ENCODE measurements at places on chromosomes 3 and 15. TPM values are rescaled to one million over a fixed set of nuclear protein-coding genes. Genes with fewer than 3 reads are reported as not detected.

PCOLCE2 gene
- 6.7 TPM for total RNA-seq

LRRIQ4 gene
- under 0.01 TPM for total RNA-seq

SLC2A2 gene
- not detected for total RNA-seq

GRCh38 chr3:162487138-162487537 is 990.5 kb downstream of the OTOL1 start:
- no peak for DNase-seq

GRCh38 chr3:72679540-72680198 is 168.6 kb downstream of the SHQ1 start:
- DNase-seq = peak; percentile 7

DNA sequence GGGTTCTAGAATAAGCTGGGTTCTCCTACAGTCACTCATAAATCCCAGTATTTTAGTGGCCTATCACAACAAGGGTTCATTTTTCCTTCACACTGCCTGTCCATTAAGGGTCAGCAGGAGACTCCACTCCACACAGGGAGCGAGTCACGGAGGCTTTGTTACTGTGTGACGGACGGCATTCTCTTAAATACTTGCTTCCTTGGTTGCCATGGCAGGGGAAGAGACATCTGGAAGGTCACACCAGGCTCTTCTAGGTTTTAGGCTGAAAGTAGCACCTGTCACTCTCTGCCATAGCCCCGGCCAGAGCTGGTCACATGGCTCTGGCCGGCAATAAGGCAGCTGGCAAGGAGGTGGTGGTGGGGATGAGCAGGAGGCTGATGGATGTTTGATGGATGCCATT is 89.4 kb upstream of the ANKRD34C start:
- no peak for DNase-seq

- peak; percentile 19 for DNase-seq
Measured at GRCh38 chr3:174436367-174436766, 422.8 kb upstream of the NAALADL2 start.

DNA sequence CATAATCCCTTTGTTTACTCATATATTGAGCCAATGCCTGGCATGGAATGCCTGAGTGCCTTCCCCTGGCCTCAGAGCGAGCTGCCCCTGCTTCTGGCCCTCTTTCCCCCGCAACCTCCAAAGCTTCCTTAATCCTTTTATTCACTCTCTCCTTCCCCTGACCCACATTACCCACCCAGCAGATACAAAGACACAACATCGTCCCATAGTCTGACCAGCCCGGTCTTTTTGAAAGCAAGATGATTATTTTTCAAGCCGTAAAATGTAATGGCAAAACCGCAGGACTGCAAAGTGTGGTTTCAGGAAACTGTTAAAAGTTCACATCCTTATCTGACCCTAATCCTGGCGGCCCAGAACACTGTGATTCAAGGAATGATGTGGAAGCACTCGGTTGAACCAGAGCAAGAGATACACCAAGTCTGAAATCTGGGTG is 78.4 kb upstream of the LRTM1 start:
- peak; percentile 68 for DNase-seq

DNA sequence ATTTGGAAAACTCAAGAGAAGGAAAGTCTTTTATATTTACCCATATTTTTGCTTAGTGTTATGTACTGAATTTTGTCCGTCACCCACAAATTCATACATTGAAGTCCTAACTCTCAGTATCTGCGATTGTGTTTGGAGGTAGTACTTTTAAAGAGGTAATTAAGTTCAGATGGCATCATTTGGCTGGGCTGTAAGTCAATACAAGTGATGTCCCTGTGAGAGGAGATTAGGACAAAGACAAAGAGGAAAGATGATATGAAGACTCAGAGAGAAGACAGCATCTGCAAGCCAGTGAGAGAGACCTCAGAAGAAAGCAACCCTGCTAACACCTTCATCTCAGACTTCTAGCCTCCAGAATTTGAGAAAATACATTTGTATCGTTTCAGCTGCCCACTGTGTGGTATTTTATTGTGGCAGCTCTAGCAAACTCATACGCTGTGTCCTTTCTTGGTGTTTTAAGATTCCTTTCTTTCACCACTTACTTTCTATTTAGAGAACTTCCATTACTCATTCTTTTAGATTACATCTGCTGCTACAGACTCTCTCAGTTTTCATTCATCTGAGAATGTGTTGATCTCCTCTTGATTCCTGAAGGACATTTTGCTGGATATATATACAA is 17.0 kb downstream of the LRCH3 start:
- DNase-seq = peak; percentile 62

DNA sequence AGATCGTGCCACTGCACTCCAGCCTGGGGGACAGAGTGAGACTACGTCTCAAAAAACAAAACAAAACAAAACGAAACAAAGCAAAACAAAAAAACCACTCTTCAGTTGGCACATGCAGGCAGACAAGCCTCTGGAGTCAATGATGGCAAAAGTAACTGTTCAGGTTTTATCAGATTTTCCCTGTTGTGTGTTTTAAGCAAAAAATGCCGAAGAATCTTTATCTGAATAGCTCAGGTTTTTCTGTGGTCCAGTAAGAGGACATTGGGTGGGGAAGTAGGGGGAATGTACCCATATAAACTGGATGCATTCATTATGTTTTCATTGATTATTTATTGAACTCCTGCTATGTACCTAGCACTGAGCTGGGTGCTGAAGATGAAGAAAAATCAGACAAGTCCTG is 20.8 kb upstream of the BCL2A1 start:
- DNase-seq = no peak

DNA sequence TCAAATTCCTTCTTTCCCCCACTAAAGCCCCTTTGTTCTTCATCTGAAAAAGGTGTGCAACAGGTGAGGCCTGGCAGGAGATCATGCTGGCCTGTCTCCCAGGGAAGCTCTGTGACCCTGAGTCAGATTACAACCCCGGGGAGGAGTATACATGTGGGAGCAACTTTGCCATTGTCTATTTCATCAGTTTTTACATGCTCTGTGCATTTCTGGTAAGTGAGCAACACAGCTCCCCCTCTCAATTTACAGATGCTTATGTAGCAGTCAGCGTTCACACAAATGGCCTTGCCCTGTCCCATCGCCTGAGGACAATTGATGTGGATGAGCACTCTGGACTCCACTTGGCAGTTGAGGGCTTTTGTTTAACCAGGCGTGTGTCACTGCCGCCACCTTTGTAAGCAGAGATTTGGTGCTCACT is 70.4 kb downstream of the CHDH start:
- DNase-seq = no peak

DNA sequence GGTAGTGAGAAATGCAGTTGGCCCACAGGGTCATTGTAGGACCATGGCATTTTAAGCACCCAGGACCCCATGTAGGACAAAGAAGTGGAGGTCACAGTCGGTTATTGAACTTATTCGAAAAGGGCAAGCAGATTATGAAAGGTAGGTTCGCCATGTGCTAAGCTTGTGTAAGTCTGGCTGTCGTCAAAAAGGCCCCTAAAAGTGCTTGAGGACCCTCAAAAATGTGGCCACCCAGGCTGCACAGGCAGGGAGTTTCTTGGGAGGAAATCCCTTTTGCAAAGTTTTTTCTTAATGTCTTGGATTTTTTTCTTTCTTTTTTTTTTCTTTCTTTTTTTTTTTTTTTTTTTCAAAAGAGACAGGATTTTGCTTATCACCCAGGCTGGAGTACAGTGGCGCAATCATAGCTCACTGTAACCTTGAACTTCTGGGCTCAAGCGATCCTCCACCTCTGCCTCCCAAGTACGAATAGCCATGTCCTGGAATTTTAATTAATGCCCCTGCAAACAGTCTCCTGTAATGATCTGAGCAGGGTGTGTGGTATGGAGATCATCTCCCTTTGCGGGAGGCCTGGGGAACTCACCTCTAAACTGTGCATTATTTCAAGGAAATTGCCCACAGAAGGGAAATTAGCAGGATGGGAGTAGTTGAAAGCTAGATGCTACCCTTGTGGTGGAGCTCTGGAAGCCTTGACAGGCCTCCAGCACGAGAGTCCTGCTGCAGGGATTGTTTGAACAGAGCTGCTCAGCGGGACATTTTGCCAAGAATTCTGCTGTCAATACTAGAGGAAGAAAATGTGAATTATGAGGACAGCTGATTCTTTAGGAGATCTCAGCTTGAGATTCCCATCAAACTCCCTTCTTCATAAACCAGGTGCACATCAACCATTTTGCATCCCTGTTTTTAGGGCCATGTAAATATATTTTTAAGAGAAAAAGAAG is 28.4 kb downstream of the THSD4 start:
- no peak for DNase-seq

DNA sequence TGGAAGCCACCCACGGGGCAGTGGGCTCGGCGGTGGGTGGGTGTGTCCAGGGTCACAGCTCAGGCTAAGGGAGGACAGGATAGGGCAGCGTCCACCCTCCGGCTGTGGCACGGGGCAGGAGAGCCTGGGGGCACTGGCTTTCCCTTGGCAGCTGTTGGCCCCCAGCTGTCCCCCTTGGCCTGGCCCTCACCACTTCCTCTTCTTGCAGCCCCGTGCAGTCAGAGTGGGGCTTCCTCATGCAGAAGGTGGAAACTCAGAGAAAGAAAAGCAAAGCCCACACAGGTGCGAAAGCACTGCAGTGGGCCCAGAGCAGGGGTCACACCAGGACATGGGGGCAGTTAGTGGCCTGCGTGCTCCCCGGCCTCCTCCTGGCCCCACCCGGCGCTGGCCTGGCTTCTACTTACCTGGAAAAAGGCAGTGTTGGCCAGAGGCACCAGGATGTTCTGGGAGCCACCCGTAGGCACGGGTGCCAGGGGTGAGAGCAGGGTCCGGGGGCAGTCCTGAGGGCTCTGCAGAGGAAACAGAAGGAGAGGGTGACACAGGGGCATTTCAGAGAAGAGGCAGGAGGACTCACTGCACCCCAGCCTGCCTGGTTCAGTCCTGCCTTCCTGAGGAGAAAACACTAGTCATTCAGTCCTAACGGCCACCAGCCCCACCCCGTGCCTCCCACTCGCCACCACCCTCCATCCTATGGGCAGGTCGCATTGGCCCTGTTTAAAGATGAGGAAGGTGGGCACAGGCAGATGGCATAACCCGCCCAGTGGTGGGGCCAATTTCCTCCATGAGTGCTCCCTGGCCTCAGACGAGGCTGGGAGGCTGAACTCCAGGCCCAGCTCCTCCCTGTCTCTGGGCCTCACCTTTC is 28.3 kb downstream of the PLXND1 start:
- DNase-seq = no peak

DNA sequence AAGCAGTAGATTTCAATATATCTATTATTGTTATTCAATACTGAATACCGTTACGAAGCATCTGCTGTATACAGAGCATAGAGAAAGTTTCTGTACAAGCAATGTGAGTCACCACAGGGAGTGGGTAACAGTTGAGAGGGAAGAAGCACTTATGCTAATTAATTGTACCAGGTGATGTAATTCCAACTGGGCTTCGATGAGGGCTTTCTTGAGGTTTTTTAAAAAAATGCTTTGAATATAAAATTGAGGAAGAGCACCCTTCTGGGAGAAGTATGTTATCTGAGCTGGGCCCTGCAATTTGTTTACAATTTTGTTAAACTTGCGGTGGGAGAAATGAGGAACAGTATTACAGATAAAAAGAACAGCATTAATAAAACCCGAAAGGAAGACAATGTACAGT is 197.9 kb downstream of the TPRG1 start:
- DNase-seq = no peak

DNA sequence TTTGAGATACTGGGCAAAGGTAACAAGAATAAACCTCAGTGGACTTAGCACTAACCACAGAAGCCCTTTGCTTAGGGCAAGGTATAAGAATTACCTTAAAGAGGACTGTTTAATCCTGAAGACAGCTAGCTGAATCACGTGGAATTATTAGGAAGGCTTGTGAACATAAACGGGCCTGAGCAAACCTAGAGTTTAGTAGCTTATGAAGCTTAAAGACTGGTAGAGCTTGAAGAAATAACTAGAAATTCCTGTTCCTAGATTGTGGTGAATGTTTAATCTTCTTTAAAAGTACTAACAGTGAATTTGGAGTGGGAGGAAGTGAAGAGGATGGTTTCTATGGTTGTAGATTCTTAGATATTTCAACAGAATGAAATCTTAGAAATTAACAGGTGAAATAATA is 428.9 kb upstream of the THRB start:
- no peak for DNase-seq
